Occipital lobe (tissue), 3 donors: ENCODE measurements at places on chromosomes 6 and 20.

GRCh38 chr6:156869980-156870398 lies 92.8 kb downstream of the ARID1B start:
- DNase-seq, result no peak

DNA sequence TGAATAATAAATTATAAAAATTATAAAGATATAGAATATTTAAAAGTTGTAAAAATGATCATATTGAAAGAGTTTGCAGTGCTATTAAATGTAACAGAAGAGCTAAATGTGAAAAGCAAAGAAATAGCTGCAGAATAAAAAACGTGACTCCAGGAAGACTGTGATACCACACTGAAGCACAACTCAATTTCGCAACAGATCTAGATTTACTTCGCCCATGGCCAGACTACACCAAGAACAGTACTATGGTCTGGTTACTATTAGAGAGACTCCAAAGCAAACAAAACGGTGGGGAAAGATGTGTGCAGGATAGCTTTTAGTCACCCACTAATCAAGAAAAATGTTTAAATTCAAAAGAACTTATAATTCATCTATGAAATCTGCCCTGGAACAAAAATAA lies 1.9 kb downstream of the CHD6 start:
- DNase-seq, result no peak

GRCh38 chr6:23797041-23797440 lies 329.0 kb upstream of the NRSN1 start:
- DNase-seq, result no peak

DNA sequence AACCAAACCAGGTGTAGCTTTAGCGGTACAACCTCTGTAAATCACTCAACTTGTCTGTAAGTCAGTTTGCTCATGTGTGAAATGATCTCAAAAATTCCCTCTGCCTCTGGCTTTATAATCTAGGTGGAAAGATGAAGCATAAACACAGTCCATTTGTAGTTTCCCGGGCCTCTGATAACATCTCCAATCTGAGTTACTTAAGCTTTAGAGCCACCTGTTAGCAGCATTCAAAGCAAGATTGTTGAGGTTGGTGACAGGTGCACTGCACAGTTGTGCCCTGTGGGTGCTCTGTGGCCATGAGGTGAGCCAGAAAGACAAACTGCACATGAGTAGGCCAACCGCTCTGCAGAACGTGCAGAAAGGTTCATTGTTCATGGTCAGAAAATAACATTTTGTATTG lies 53.7 kb downstream of the MOCS1 start:
- no peak for DNase-seq

DNA sequence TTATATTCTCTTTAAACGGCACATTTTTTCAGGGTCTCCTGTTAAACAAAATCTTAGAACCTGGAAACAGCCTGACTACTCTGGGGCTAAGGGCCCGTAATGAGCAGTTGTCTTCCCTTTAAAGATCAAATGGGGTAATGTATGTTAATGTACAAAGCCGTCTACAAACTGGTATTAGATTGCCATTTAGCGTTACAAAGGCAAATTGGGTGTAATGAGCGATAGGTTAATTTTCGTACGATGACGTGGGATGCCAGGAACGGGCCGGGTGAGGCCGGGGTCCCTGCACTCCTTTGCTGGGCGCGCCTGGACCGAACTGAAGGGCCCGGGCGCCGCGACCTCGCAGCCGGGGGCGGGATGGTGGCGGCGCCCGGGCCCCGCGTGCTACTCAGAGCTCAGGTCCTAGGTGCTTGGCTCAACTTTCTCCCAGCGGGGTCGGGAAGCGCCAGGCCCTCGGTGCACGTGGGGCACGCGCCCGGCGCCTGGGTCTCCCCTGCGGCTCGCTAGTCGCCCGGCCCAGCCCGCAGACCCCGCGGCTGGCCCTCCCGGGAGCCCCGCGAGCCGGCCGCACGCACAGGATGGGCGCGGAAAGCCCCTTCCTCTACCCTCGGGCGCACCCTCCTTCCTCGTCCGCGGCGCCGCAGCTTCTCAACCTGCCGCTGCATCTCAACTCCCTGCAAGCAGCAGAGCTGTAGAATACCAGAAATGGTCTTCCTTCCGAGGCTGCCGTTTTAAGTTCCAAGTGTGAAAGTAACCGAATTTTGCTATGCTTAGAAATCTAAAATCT lies 5.9 kb downstream of the NKX2-4 start:
- no peak for DNase-seq

DNA sequence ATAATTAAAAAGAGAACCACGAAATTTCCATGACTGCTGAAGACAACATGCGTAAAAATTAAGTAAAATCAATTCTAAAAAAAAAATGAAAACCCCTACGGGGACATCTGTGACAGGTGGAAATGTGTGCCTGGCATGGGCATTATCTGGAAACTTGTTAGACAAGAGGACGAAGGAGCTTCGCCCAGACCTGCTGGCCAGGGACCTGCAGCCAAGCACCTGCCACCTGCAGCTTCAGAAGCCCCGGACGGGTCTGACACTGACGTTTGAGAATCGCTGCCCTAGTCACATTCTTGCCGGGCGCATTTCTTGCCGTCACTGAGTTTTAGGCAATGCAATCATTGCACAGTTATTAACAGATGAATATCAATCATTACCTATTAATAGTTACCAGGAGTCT lies 140.3 kb downstream of the SMOC2 start:
- no peak for DNase-seq

- DNase-seq, result no peak
Observed at GRCh38 chr20:21357844-21358243, 39.5 kb downstream of the NKX2-4 start.

DNA sequence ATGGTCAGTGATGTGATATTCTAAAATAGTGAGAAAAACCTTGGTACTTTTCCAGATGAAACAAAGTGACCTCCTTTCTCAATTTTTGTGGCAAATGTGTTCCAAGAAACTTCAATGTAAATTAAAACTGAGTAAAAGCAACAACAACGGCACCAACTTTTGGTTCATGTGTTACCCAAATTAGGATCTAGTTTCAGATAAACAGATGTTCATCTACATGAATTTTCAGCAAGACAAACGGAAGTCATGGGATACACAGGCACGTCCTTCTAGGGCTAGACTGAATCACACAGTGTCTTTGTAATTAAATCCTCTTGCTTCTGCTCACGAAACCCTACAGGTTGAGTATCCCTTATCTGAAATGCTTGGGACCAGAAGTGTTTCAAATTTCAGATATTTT lies 915.2 kb downstream of the TFAP2A start:
- DNase-seq, result no peak

DNA sequence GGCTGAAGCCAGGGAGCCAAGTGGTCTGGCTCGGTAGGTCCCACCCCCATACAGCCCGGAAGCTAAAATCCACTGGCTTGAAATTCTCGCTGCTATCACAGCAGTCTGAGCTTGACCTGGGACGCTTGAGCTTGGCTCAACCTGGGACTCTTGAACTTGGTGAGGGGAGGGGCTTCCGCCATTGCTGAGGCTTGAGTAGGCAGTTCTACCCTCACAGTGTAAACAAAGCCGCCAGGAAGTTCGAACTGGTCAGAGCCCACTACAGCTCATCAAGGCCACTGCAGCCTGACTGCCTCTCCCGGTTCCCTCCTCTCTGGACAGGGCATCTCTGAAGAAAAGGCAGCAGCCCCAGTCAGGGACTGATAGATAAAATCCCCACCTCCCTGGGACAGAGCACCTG lies 1337.7 kb downstream of the HACE1 start:
- no peak for DNase-seq

DNA sequence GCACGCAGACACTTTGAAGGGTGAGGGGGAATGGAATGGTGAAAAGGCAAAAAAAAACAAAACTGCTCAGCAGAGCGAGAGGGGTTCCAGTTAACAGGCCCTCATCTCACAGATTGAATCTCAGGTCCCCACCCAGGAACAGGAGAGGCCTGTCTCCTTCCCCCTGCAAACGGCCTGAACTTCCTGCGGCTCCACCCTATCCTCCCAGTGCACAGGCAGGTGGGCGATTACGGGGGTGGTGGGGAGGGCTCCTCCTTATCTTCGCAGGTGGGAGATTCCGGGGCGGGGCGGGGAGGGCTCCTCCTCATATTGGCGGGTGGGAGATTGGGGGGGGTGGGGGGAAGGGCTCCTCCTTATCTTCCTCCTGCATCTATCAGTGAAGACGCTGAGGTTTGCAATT lies 129.0 kb downstream of the SOX4 start:
- no peak for DNase-seq

GRCh38 chr6:53058388-53059195 lies 6.6 kb upstream of the FBXO9 start:
- DNase-seq, result no peak

DNA sequence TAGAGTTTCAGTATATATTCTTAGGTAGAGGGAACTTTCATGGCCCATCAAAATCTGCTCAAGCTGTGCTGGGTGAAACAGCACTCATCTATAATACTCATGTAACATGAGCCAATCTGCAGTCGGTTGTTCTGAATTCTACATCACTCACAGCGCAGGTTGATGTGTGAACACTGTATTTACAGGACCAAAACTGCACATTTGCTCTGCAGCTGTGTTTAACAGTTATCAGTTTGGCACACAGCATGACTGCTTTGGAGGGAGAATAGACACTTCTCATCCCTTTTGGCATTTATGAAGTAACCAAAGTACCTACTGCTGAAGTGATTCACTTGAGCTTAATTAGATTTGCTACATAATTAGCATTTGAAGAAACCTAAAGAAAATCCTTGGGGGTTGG lies 225.1 kb downstream of the BCKDHB start:
- no peak for DNase-seq

DNA sequence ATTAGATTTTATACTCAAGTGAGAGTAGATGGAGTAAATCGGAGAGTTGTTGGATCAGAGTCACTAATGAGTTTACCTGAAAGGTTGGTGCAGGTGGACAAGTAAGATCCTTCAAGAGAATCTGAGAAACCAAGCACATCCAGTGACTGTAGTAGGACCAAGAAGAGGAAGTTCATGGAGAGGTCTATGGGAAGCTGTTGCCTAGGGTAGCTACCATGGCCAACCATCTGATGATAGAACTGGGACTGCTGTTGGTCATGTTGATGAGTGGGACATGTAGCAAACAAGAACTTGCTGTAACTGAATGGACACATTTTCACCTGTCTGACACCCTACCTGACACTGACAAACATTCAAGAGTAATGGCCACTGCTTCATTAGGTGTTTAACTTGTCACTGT lies 11.3 kb upstream of the ADGB start:
- DNase-seq, result no peak

- no peak for DNase-seq
Observed at GRCh38 chr6:127897484-127897883, 3.4 kb downstream of the THEMIS start.

DNA sequence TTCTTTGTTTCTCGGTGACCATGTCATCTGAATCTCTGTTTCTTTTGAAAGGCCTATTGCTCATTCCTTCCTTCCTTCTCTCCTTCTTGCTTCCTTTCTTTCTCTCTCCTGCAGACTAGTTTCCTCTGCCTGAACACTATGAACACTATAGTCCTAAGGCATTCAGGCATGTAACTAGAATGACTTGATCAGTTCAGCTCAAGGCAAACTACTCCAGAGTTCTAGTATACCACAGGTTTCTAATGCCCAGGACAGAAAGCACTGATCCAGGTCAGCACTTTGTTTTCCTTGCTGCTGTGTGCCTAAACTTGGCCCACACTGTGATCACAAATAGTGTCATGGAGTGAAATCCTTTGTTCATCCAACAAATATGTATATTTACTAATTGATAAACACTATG lies 324.1 kb upstream of the GJE1 start:
- DNase-seq, result no peak

DNA sequence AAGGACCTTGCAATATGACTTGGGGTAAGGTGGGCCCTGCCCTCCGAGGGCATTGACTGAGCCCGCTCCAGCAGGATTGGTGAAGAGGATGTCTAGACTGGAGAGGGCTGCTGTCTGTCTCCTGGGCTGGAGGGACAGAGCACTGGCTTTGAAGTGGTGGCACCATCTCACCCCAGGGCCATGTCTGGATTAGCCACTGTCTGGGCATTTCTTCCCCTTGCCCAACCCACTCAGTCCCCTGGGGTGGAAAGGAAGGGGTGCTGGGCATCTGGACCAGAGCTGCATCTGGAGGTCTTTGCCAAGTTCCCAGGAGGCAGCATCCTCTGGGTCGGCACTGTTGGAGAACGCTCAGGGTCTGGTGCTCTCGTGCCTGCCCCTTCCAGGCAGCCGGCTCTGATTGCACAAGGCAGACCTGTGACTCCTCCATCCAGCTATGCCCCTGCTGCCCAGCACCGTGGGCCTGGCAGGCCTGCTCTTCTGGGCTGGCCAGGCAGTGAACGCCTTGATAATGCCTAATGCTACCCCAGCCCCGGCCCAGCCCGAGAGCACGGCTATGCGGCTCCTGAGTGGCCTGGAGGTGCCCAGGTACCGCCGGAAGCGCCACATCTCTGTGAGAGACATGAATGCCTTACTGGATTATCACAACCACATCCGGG lies at the start of gene R3HDML:
Gene R3HDML, plus strand, starts transcription at position 319 of the 656 bp plus-strand sequence. Its CDS starts 115 bp downstream, at position 434.
- no peak for DNase-seq

GRCh38 chr20:48463096-48463720 lies 364.6 kb downstream of the PREX1 start:
- DNase-seq, result no peak

DNA sequence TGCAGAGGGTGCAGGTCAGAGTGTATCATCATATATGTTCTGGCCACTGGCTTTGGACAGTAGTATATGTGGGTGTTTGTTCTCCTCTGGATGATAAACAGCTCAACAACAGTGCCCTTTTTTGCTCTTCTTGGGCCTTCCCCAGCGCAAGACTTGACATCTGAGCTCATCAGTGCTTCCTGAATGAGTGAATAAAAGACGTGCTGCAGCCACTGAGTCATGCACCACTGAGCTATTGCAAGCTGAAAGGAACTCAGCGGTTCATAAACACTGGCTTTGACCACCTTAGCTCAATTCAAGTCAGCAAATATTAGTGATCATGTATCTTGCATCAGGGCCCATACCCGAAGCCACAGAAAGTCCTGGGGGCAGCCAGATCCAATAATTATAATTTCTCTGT lies 105.3 kb upstream of the KCNG1 start:
- DNase-seq, result no peak

DNA sequence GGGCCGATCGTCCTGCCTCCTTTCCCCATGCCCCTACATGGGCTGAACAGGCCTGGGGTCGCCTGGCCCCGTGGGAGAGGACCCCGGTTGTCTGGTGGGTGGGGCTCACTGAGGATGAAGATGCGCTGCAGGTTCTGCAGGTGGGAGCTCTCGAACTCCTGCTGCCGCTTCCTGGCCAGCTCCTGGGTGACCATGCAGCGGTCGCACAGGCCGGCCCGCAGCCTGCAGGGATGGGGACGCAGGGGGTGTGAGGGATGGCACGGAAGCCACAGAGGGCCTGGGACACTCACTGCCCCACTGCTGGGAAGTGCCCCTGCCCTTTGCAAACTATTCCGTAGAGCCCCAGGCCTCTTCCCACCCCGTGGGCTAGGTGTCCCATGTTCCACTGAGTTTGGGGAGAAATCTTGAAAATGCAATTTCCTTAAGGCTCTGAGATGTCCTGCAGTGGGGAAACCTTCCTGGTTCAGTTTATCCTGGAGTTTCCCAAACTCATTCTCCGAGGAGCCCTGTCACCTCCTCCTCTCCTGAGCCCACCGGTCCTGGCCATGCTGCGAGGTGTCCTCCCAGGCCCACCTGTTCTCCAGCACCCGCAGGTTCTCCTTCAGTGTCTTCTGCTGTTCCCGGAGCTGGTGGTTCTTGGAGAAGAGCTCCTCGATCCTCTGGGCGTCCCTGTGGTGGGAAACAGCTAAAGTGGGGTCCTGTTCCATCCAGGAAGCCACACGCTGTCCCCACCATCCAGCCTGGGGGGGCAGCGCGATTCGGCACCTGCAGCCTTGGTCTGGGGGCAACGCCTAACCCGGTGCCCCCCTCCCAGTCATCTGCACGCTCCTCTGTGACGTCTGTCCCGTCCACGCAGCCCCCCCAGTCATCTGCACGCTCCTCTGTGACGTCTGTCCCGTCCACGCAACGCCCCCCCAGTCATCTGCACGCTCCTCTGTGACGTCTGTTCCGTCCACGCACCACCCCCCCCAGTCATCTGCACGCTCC lies 9.9 kb upstream of the CABLES2 start:
- DNase-seq, result no peak
